ENCODE measurements at places on chromosomes 11 and 22. TPM values are rescaled to one million over a fixed set of nuclear protein-coding genes. Genes with fewer than 3 reads are reported as not detected.

Gene SLCO2B1
- total RNA-seq: 7.6 TPM

Gene OR52I2
- not detected for total RNA-seq

Gene BIK
- total RNA-seq: 0.80 TPM

Gene C11orf52
- 10.5 TPM for total RNA-seq

Gene C22orf31
- total RNA-seq: not detected

Gene MMP11
- 8.9 TPM for total RNA-seq

Gene SLC25A18
- 0.86 TPM for total RNA-seq
